Epithelial cell of proximal tubule (primary cell): ENCODE measurements at places on chromosomes 13 and 19.

DNA sequence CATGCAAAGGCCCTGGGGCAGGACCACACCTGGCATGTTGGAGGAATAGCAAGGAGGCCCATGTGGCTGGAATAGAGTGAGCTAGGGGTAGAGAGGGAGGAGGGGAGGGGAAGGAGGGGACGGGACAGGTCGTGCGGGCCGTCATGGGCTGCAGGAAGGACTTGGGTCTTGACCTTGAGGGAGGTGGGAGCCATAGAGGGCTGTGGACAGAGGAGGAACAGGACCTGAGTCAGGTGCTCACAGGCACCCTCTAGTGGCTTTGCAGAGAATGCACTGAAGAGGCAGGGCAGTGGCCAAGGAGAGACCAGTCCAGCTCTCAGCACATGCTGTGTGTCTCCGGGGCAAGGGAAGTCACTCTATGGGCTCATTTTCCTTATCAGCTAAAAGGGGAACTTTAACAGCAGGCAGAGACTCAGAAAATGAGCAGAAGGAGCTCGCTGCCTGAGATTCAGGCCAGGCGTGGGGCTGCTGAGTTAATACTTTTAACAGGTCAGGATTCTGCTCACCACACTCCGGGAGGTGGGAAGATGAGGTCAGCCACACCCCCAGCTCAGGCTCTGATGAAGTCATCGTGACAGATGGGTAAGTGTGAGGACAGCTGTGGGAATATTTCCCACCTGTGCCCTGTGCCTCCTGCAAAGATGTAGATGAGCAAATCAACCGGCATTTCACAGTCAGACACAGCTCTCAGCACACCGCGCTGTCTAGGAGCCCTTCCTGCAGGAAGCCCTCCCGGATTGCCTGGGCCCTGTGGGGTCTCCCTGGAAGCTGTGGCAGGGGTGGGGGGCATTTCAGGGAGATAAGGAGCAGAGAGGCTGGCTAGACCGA, 6.0 kb upstream of the TNFAIP8L1 start:
- DNase-seq, result peak; percentile 64

DNA sequence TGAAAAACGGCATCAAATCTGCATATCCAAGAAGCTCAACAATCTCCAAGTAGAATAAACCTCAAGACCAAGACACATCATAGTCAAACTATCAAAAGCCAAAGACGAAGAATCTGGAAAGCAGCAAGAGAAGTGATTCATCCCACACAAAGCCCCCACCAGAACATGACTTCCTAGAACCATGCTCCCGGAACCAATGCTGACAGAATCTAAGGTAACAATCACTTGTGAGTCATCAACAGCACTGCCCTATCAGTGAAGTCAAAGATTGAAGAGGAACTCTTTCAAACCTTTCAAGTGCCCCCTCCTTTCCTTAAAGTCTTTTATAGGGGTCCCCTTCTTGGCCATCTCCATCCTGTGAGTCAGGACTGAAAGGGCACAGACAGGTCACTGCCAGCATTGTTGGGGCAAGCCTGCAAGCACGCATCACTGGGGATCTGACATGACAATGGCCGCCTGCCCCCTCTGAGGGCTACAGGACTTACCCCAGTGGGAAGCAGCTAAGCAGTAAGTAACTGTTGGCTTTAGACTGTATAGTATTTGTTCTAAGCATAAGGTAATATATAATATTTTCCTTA, at the start of gene CCDC70:
Gene CCDC70, plus strand, starts transcription at position 247 of the 578 bp plus-strand sequence. CDS start 3,443 bp downstream, outside the sequence.
- DNase-seq, result peak; percentile 35

DNA sequence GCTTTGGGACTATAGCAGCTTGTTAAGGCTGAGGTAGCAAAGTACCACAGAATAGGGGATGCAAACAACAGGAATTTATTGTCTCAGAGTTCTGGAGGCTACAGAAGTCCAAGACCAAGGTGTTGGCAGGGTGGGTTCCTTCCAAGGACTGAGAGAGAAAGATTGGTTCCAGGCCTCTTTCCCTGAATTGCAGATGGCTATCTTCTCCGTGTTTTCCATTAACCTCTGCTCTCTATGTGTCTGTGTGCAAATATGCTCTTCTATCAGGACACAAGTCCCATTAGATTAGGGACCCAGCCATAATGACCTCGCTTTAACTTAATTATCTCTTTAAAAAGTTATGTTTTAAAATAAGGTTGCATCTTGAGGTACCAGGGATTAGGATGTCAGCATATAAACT, 1732.9 kb upstream of the SLC10A2 start:
- no peak for DNase-seq

DNA sequence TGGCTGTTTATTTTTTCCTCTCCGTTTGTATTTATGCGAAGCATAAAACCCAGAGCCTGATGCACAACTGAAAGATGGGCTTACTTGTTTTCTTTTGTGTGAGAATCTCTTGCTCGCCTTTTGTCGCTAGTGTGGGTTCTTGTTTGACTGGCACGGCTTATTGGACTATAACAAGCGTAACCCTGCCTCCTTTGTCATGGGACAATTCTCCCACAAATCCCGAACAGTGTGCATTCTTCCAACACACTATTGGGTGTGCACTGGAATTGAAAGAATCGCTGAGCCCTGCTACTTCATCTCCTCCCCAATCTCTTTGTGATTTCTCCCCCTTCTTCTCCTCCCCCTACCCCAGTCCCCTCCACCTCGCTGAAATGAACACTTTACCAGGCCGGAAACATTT, 110.8 kb downstream of the ZIC5 start:
- no peak for DNase-seq

DNA sequence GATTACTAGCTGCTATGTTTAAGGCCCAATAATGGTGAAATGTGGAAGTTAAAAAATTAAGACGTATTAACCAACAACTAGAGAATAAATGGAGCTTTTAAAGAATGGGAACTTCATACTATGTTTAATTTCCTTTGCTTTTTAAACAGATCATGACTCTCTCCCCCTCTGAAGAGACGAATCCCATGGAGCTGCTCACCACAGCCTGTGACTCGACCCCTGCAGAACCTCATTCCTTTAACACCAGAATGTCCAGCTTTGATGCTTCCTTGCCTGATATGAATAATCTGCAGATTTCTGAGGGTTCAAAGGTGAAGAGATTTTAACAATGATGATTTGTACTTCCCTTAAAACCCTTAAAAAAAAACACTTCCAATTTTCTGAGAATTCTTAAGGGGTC, 53.0 kb downstream of the ZAR1L start:
- no peak for DNase-seq

- no peak for DNase-seq
Measured at GRCh38 chr13:86087244-86087643, 288.0 kb upstream of the SLITRK6 start.

- DNase-seq, result no peak
Measured at GRCh38 chr19:48646001-48646721, at the start of gene CA11. TSS of gene CA11 (minus strand) at chr19:48646187. CDS start at chr19:48645632, 555 bp downstream.

DNA sequence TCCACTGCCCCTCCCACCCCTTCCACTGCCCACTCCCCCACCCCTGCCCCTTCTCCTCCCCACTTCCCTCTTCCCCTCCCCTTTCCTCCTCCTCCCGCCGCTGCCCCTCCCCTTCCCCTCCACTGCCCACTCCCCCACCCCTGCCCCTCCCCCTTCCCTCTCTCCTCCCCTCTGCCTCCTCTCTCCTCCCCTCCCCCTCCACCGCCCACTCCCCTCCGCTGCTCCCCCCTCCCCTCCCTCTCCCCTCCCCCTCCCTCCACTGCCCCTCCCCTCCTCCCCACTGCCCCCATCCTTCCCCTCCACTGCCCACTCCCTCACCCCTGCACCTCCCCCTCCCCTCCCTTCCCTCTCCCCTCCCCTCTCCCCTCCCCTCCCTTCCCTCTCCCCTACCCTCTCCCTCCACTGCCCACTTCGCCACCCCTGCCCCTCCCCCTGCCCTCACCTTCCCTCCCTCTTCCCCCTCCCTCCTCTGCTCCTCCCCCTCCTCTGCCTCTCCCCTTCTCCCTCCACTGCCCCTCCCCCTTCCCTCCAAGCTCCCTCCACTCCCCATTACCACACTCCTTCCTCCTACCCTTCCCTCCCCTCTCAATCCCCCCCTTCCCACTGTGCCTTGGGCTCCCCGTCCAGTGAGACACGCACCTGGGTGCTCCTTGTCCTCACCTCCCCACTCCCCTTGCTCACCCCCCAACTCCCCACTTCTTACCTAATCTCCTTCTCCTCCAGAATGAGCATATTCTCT, 21.9 kb downstream of the ATP8B3 start:
- no peak for DNase-seq

GRCh38 chr13:32117701-32118100, 86.1 kb downstream of the FRY start:
- no peak for DNase-seq

DNA sequence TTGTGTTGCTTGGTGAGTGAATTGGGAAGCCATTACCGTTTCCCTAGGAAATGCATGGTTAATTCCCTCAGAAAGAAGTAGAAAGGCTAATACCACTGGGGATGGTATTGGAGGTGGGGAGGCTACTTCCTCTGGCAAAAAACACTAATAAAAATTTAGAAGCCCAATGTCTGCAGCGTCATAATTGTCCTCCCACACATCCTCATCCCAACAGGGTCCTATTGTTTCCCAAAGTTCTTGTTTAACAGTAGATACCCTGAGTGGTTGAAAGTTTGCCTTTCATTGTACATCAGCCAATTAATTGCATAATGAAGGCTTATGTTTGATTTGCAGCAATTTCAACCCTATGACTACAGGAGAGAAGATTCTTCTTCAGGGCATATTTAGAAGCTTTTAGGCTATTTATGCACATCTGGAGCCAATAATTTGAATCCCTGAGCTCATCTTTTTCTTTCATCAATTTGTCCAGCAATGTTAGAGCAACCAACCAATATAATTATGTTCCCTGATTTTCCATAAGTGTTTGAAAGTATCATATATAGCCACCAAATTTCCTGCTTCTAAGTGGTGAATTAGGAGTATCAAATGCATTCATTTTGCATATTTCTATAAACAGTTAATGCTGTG, 491.0 kb downstream of the SLITRK5 start:
- DNase-seq, result no peak

DNA sequence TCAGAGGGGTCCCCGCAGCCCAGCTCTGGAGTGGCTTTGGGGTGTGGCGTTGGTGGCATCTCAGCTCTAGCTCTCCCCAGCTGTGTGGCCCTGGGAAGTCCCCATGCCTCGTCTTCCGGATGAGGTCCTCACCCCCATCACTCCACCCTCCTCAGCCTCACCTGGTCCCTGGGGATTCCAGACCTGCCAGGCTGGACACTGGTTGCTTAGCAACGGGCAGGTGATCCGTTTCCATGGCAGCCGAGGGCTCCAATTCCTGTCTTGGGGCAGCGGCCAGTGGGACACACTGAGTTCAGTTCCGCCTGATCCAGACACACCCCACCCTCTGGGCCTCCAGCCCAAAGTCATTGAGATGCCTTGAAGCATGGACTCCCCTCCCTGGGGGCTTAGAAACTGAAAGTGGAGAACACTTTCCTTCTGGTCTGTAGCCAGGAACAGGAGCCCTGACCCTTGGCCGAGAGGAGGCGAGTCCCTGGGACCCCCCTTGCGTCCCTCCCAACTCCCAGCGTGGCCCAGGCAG, 7.7 kb upstream of the MISP start:
- no peak for DNase-seq

- DNase-seq, result no peak
Measured at GRCh38 chr13:85603735-85604134, 195.5 kb downstream of the SLITRK6 start.

- DNase-seq, result no peak
Measured at GRCh38 chr13:112143753-112144615, 77.0 kb downstream of the SOX1 start.
